Left renal cortex interstitium (tissue), 4 donors: ENCODE measurements at places on chromosomes 2 and 18. TPM values are rescaled to one million over a fixed set of nuclear protein-coding genes. Genes with fewer than 3 reads are reported as not detected.

Gene SP9
- not detected for polyA plus RNA-seq

- DNase-seq: no peak
Observed at GRCh38 chr2:150129921-150130575, 357.4 kb downstream of the RND3 start.

GRCh38 chr18:39167990-39168389 is 1602.4 kb upstream of the CELF4 start:
- DNase-seq: no peak

Gene ANKRD36
- 14.8 TPM for polyA plus RNA-seq

GRCh38 chr2:176105730-176106580 is 1.1 kb upstream of the HOXD11 start:
- no peak for DNase-seq

Gene FBXO48
- 1.6 TPM for polyA plus RNA-seq

DNA sequence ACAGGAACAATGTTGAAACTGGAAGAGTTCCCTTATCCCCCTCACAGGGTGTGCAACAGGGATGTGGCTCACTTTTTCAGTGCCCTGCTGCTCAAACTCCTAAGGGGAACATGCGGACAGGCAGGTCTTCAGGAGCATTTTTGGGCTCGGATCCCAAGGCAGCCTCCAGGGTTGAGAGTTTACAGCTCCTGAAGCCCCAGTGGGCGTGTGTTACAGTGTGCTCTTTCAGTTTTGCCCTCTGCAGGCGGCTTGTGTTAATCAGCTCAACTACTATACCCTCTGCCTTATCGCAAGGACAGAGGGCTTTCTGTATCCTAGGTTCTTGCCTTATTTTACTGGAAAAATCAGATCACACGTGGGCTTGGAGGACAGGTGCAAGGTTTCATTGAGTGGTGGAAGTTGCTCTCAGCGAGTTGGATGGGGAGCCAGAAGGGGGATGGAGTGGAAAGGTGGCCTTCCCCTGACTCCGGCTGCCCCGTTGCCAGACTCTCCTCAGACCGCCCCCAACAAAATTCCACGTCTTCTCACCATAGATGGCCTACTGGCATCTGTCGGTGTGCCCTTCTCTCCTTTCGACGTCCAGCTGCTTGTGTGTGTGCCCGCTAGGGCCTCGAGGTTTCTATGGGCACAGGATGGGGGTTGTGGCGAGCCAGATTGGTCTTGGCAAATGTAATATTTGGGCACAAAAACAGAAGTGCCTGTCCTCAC is 541.9 kb downstream of the TMX3 start:
- DNase-seq: no peak

DNA sequence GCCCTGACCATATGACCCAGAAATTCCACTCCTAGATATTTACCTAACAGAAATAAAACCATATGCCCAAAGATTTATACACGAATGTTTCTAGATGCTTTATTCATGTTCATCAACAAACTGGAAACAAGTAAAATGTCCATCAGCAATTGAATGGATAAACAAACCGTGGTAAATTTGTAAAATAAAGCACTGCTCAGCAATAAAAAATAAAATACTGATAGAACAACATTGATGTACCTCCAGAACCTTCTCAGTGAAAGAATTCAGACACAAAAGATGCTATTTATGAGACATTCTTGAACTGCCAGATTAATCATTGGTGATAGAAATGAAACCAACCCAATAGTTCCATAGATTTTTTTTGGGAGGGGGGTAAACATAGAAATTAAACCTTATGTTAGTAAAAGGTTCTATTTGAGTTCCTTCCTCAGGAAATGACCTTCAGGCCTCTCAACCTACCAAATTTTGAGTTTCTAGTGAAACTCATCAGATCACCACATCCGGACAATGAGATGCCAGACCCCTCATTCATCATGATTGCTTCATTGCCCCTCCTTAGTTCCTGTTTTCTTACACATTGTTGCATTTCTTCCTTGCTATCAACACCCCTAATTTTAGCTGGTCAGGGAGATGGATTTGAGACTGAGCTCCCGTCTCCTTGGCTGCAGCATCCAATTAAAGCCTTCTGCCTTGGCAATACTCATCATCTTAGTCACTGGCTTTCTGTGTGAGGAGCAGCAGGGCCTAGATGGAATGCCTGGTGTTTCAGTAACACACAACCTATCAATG is 203.5 kb downstream of the LPIN1 start:
- no peak for DNase-seq

Gene ASXL3
- 6.3 TPM for polyA plus RNA-seq

DNA sequence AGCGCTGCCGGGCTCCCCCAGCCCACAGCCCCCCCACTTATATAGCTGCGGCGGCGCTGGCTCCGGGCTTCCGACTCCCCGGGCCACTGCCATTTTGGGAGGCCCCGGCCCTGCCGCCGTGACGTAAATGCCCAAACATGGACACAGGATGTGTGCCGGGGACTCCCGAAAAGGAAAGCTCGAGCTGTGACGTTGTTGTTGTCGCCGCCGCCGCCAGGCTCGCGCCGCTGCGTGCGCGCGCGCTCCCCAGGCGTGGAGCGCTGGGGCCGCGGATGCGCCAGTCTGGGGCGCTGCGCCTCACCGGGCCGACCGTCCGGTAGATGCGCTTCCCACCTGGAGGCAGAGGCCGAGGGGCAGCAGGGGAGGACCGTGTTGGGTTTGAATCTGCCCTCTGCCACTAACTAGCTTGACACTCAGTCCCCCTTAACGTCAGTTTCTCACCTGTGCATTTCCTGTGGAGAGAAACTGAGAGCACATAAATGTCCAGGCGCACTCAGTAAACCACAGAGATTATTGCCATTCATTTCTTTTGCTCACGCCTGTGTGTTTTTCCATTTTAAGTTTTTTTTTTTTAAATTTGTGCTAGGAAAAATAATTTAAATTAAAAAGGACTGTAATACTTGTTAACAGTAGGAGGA is at the start of gene EGR4:
Gene EGR4 (minus strand): TSS at position 15 of the 638 bp plus-strand sequence. CDS start 231 bp downstream, outside the sequence.
- DNase-seq: no peak

DNA sequence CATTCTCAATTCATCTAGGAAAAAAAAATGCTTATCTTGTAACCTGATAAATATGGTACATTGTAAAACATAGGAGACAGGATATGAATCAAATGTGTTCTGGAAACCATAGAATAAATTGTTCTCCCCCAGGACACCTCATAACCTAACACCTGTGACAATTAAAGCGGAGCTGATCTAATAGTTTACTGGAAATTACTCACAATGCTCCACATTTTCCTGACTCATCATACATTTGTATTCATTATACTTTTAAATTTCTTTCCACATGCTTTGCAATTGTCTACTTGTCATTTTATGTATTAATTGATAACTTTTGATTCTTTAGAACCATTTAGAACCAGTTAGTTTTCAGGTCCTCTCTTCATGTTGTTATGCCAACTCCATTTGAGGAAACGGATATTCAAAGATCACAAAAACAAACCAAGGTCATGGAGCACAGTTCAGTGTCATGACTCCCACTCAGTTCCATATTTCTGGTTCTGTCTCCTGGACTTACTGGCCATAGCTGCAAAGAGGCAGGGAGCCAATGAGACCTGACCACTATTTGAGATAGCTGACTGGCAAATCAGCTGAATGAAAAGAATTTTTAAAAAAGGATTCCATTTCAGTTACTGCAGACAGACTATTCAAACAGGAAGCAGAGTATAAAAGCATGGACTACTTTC is 128.5 kb downstream of the CALCRL start:
- no peak for DNase-seq

DNA sequence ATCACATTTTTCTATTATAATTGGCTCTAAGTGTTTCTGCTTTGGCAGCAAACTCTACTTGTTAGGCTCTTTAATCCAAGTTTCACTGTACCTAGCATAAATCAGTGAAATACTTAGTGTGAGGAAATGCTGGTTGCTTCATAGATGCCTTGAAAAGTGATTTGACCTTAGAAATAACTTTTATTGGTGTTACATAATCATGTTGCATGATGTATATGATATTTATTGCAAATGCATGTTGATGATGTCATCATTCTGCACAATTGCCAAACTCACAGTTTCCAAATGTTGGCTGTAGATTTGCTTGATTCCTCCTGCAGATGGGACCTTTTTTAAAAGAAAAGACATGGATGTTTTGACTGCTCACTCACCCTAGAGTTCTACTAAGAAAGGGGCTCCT is 137.6 kb upstream of the BCL2L11 start:
- no peak for DNase-seq

DNA sequence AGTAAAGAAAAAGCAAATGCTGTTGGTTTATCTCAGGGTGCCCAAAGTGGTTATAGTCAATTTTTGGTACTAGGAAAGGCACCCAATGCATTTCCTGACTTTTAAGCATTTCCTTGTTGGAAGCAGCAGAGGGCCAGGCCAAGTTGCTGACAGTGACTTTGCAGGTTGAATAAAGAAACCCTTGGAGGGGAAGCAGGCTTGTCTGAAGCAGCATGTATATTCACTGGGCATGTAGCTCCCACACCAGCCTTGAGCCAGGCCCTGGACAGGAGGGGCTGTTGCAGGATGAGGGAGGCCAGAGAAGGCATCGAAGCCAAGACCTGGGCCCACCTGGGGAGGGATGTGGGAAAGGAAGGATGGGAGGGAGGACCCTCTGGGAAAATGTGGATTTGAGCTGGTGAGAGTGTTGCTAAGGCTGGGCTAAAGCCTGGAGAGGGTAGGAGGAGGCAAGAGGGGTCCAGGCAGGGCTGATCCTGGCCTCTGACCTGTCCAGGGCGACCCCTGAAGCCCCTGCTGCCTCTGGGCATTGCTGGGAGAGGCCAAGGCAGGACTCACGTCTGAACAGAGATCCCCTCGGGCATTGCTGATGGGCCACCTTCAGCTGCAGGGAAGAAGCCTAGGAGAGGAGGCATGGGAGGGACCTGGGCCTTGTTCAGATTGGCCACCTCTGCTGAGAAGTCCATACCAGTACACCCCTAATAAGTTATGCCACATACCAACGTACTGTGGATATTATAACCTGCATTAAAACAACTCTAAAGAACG is 79.6 kb downstream of the STPG4 start:
- no peak for DNase-seq

DNA sequence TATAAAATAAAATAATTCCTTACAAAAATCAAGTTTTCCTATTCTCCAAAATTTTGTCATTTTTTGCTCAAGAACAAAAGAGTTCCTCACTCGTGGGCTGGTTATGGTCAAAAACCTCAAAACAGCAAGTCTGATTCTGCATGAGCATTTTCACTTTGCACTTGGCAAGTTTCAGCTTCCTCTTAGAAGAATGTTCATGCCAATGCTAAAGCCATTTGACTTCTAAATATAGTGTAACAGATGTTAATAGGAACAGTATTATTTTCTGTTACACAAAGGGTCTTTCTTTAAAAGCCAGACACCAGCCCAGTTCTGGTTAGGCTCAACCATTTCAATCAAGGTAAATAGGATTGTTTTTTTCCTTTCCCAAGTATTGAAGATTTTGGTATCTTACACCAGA is 261.3 kb upstream of the CCDC68 start:
- DNase-seq: no peak

- no peak for DNase-seq
Observed at GRCh38 chr2:71666094-71666474, 212.7 kb downstream of the DYSF start.

DNA sequence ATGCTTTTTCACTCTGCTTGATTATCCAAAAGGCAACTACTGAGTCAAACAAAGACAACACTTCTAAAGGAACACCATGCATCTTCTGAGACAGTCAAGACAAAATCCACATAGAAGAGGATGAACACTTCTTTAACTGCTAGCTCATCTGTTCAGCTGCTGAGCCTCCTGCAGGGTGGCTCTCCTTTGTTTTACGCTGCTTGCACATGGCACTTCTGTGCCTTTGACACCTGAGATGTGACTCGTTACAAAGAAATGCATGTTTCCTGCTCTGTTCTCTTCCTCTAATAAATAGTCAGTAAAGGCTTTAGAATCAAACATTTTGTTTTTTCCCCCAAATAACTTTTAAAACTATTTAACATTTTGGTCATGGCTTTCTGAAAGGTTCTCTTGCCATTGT is 1129.4 kb downstream of the TDRD15 start:
- no peak for DNase-seq

- no peak for DNase-seq
Observed at GRCh38 chr18:9947248-9947647, 33.4 kb downstream of the VAPA start.

GRCh38 chr2:210577263-210578071 is 21.1 kb downstream of the CPS1 start:
- no peak for DNase-seq

Gene SPDYA
- polyA plus RNA-seq: 5.0 TPM

GRCh38 chr2:109582928-109583895 is 30.6 kb downstream of the SEPTIN10 start:
- DNase-seq: no peak

DNA sequence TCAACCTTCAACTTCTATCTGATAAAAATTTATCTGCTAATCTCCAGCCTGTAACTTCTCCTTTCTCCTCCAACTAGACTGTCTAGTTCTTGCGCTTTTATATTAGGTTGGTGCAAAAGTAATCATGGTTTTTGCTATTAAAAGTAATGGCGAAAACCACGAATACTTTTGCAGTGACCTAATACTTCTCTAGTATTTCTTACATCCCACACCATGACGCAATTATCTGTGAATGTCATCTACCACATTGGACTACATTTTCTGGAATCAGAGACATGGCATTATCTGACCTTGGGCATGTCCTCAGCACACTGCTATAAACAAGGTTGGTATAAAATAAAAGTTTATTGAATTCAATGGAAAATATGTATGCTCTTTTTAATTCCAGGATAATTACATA is 370.2 kb upstream of the LYPD1 start:
- DNase-seq: no peak

Gene KCNJ13
- 3.8 TPM for polyA plus RNA-seq

Gene TUBA3E
- polyA plus RNA-seq: 0.26 TPM

DNA sequence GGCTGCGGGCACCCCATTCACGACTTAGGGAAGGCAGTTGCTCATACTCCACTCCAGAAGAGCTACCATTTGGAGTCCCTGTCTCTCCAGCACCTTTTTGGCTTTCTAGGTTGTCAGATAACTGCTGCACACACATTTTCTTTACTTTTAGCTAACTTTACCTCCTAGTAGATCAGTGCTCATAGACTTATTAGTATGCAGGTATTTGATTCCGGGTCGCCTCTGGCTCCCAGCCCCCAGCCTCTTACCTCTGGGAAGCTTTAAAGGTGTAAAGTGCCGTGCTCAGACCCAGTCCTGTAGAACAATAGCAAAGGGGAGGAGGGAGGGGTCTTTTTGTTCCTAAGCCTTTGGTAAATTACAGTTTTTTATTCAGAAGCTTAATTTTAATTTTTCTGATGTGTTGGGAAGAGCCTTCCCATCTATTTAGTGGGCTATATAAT is 102.9 kb downstream of the SPTBN1 start:
- no peak for DNase-seq
